Ecto neural progenitor cell (in vitro differentiated cells): ENCODE measurements at places on chromosomes 4 and X.

DNA sequence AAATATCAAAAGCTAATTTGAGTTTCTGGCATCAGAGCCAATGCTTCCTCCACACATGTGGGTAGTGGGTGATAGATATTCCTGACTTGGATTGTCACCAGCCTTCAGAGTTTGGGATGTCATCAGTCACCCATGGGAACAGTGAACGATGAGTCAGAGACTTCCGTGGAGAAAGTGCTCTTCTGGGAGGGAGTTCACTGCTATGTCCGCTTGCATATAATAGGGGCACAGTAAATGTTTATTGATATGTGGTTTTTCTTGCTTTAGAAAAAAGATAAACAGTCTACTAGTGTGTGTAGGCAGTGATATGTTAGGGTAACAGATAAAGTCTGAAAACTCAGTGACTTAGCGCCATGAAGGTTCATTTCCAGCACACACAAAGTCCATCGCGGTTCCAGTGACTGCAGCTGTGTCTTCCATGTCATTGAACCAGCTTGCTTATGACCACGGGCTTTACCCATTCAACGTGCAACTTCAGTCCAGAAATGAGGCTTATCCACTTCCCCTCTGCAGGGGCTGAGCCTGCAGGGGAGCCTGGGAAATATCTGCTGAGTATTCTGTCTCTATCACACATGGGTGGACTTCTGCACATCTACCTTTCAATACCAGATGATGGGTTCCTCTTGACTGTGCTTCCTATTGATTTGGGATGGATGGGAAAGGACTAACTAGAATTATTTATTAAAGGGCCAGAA, 87.7 kb upstream of the WWC2 start:
- no peak for DNase-seq

GRCh38 chr4:27161191-27161590, 300.6 kb downstream of the STIM2 start:
- DNase-seq = no peak

DNA sequence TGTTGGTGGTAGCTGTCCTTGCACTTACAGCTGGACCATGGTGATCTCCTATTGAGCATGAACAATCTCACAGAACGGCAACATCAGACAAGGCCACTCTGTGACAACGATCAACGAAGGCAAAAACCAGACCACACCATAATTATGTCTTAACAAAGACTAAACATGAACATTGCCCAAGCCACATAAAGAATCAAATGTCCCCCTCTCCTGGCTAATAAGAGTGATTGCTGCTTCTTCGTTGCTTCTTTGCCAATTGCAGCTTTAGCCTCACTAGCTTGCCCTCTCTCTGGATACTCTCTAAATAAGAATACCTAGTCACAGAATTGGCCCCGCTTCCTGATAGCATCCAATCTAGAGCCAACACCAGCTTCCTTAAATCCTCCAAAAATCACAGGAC, 41.5 kb upstream of the PGRMC1 start:
- DNase-seq = no peak

DNA sequence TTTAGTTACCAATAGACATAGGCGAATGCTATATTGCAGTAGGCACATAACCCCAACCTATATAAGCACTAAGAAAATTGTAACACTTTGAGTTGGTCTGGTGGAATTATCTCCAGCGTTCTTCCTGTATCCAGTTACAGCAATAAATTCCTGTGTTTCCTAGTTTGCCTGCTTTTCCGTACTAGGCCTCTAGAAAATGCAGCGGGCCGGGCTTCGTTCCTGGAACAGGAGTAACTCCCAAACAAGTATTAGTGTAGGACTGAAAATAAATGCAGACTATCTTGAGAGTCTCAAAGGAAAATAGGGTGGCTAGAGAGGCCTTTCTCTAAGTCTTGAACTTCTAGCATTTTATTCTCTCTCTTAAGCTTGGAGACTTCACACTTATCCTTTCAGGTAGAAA, 159.8 kb downstream of the OR13H1 start:
- no peak for DNase-seq

- no peak for DNase-seq
Measured at GRCh38 chr4:103105558-103106356, 6.1 kb upstream of the BDH2 start.

GRCh38 chrX:116413273-116413672, 23.1 kb upstream of the SLC6A14 start:
- DNase-seq = no peak

GRCh38 chr4:40228497-40229365, 31.9 kb downstream of the RHOH start:
- no peak for DNase-seq

DNA sequence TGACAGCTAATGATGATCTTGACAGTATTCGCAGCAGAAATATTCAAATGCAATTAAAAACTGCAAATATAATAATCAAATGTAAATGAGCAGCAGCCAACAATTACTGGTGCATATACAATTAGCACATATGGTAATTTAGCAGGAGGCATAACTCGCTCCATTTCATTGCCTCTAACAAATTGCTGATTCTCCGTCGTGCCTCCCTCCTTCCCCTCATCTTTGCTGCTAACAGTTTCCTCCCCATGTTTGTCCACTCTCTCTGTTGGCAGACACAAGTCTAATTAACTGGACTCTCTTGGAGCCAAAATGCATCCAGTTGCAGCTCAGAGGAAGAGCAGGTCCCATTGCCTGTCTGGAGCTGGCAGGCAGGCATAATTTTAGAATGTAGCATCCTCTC, 210.6 kb downstream of the STK32B start:
- DNase-seq = no peak

DNA sequence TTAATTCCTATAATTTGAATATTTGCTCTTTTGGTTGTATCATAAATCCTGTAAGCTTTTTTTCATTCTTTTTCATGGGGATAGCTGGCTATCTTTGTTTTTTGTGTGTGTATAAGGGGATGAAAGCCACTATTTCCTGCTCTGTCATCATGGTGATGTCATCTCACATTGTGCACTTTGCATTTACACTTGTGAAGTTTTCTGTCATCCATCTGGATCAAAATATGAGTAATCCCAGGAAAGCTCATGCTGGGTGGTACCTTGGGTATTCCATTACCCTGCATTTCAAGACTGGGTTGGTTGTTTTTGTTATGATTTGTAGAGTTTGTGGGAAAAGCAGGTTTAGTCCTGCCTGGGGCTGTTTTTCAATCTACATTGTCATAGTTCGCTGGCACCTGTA, 367.3 kb downstream of the CHIC1 start:
- DNase-seq = no peak

- DNase-seq = no peak
Measured at GRCh38 chrX:20500949-20501348, 234.2 kb upstream of the RPS6KA3 start.

DNA sequence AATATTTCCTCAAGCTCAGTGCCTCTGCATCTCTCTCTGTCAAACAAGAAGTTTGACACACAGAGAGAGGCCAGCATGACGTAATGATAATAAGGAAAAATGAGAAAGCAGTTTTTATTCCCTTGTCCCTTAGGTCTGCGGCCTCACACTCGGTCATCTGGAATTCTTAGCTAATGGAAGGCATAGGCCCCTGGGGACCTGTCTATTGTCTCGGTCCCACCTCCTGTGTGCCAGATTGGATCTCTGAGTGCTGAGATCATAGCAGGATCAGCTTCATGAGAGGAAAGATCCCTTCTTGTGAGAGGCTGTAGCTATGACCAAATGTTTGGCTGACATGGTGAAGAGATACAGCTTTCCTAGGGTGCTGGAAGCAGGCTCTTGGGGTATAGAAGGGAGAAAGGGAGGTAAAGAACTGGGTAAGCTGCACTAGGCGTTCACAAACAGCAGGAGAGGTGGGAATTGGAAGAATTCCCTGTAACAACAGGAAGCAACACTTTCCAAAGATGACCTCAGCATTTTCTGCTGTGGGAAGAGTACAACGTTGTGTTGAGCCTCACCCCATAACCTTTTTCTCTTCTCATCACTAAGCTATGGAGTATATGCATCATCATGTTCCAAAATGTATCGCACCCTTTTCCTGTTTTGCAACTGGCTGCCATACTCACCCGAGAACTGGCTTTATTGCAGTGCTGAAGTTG, 20.2 kb downstream of the TMEM31 start:
- DNase-seq = no peak

DNA sequence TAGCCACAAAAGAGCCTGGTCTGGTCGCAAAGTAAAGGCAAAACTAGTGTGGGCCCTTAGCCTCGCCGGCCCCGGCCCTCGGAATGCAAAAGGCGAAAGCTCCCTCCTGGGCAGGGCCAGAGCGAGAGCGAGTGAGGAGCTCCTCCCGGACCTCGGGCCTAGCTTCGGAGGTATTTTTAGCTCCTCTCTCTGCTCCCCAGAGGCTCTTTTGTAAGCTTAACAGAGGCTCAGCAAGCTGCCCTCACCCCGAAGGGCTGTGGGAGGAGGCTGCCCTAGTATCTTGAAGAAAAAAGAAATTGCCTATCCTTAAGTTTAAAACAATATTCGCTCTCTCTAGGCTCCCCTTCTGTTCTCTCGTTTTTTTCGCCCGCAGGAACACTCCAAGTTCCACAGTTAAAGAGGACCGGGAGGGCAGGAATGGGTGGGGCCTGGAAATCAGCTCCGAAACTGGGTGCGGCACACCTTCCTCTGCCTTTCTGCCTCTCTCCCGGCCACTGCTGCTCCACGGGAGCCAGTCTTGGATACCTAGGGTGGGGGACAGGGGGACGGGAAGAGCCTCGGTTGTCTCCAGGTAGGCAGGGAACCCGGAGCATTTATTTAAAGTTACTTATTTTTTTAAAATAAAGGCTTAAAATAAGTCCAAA, 12.1 kb downstream of the HAND2 start:
- no peak for DNase-seq

GRCh38 chr4:107688421-107688820, 31.6 kb downstream of the PAPSS1 start:
- DNase-seq = no peak

DNA sequence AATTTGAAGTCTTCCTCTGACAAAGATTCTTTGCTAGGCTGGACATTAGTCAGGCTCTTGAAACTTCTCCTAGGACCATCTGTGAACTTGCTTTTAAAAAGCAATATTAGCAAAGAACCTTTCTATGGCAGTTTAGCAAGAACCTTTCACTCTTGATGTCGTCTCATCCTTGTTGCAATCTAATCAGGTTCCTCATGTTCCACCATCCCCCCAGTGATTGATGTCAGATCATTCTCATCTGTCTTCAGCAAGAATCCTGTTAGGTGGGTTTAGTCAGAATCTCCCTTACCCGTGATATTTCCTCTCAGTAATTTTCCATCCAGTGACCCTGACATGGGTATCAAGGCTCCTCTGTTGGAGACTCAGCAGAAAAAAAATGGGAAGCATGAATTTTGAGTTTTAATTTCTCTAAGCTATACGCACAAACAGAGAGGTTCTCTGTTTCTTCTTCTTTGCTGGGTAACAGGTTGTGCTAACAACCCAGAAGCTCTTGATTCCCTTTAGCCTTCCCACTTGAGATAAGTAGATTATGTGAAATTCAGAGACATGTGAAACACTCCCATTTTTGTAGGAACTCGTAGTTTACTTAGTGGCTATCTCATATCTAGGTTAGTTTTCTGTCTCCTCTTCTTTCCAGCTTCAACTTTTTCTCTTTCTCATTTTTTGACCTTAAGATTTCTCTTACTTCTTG, 507.4 kb downstream of the C4orf33 start:
- DNase-seq = no peak

- DNase-seq = peak; percentile 54
Measured at GRCh38 chr4:103996637-103997036, 276.9 kb upstream of the TACR3 start.

GRCh38 chr4:100166297-100167039, 23.8 kb downstream of the DDIT4L start:
- DNase-seq = no peak

- DNase-seq = no peak
Measured at GRCh38 chr4:8021796-8022195, 82.1 kb upstream of the AFAP1 start.

DNA sequence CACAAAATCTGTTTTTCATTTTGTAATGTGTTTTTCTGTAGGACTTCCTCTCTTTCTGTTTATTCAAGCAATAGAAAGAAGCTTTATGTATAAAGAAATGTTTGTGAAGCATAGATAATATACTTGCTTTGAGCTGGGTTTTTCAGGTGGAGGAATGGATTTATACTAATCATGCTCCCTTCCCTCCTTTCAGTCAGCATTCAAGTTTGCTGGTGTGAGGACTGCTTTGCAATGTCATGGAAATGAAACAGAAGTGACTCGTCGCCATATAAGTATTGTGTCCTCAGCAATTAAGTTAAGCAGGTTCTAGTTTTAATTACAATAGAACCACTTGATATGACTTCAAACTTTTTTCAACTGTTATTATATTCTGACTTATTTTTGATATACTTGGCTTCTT, 1447.1 kb downstream of the PCDH19 start:
- no peak for DNase-seq
